ENCODE measurements at places on chromosomes 6 and 20.

GRCh38 chr6:110882274-110882619 is 7.7 kb downstream of the AMD1 start:
- DNase-seq, result no peak

DNA sequence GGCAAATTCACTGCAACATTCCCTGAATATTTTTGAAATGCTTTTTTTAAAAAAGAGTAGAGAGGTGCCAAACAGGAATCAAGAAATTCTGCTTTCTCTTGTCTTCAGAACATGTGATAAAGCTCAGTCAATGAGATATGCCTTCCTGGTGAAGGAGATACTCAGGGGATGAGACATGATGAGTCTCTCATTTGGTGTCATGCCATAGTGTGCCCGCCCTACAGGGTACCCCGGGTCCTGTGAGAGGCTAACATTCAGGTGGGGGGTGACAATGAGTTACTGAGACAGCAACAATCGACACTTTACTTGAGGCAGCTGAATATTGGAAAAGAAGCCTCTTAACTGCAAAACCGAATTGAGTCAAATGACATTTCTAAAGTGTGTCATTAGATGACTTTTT is 6.7 kb downstream of the CCR6 start:
- DNase-seq, result no peak

GRCh38 chr20:61345656-61346055 is 93.6 kb downstream of the CDH4 start:
- no peak for DNase-seq

DNA sequence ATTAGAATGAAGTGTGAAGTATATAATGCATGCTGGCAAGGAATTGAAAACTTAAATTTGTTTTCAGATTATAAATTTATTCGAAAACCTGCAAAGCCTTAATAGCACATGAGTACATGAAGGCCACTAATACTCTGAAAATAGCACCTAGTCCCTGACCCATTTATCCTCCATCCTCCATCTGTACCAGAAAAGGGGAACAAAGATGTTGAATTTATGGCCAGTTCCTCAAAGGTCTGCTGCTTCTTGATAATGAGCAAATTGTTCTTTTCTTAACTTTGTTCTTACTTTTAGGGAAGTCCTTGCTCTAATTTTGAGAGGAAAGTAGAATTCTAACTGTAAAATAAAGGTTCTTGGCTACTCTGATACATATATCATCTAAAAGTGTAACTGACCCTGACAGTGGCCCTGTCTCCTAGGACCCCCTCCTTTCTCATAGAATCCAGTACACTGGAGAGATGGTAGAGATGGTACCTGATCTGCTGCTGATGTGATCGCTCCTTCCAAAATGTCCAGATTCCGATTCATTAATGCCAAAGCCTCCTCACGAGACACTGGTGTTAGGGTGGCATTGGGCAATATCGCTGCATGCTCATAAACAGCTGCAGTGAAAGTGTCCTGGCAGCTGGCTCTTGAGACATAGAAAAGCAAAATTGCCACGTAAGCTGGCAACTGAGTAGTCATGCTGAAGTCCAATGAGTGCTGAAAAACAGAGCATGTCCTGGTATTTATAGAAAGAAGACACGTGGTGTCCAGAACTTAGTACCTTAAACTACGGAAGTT is at the start of gene VNN1:
VNN1 (minus strand) TSS at position 704 of the 783 bp plus-strand sequence; CDS start at position 684, 20 bp downstream.
- no peak for DNase-seq

- DNase-seq, result no peak
Observed at GRCh38 chr6:168049706-168050224, 29.2 kb downstream of the FRMD1 start.

- no peak for DNase-seq
Observed at GRCh38 chr6:154916857-154917256, 78.3 kb upstream of the TIAM2 start.

- no peak for DNase-seq
Observed at GRCh38 chr6:35777356-35778102, 1.1 kb downstream of the CLPSL2 start.

DNA sequence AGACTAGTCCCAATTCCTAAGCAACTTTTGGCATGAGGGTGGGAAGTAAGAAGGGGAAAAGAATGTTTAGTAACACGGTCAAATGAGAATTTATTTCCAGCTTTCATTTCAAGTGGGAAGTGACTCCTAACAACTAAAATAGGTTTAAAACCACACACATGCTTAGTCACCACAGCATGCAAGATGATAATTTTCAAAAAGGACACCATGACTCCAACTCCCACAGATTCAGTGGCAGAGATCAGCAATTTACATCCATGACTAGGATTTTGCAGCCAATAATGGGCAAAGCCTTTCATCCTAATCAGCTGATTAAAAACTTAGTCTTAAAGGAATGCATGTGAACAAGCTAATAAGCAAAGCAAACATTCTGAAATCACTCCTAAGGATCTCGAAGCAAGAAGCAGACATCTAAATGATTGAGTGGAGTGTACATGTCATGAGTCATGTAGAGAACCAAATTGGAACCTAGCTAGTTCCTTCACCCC is 48.1 kb upstream of the GCLC start:
- no peak for DNase-seq

GRCh38 chr6:54282186-54282585 is 26.1 kb upstream of the TINAG start:
- no peak for DNase-seq

- no peak for DNase-seq
Observed at GRCh38 chr6:156146891-156147290, 630.3 kb upstream of the ARID1B start.

- no peak for DNase-seq
Observed at GRCh38 chr6:81998432-81998831, 246.0 kb upstream of the TENT5A start.

GRCh38 chr6:139863346-139863745 is 488.9 kb upstream of the CITED2 start:
- DNase-seq, result no peak

- no peak for DNase-seq
Observed at GRCh38 chr6:42300185-42300584, 82.5 kb upstream of the MRPS10 start.

- no peak for DNase-seq
Observed at GRCh38 chr6:79338493-79338892, 104.0 kb upstream of the HMGN3 start.

GRCh38 chr20:63941282-63942081 is 14.7 kb downstream of the UCKL1 start:
- DNase-seq, result no peak

DNA sequence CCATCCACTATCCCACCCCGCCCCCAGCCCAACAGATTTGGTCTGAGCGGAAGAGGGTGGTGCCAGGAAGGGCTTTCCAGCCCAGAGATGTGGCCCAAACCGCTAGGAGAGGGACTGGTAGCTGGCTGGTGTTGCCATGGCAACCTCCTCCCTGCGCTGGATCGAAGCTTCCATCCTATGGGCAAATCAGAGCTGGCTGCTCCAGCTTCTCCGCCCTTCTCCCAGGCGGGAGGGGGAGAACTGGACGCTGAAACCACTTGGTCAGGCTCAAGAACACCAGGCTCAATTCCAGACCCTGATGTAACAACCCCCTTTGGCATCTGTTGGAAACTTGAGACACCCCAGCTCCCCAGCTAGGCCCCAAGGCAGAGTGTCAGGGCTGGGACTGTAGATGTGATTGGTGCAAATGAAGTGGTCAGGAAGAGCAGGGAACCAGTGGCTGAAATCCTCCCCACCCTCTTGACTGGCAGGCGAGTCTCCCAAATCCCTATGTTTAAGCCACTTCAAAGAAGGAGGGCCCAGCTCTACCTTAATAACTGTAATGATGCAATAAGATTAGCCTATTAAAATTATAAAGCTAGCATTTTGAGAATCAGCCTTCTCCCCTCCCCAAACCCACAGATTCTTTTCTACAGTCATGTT is 4.2 kb downstream of the RIMS4 start:
- no peak for DNase-seq

- no peak for DNase-seq
Observed at GRCh38 chr20:17463711-17464110, 67.5 kb downstream of the BFSP1 start.

GRCh38 chr6:71512256-71512655 is 223.6 kb downstream of the OGFRL1 start:
- DNase-seq, result no peak

DNA sequence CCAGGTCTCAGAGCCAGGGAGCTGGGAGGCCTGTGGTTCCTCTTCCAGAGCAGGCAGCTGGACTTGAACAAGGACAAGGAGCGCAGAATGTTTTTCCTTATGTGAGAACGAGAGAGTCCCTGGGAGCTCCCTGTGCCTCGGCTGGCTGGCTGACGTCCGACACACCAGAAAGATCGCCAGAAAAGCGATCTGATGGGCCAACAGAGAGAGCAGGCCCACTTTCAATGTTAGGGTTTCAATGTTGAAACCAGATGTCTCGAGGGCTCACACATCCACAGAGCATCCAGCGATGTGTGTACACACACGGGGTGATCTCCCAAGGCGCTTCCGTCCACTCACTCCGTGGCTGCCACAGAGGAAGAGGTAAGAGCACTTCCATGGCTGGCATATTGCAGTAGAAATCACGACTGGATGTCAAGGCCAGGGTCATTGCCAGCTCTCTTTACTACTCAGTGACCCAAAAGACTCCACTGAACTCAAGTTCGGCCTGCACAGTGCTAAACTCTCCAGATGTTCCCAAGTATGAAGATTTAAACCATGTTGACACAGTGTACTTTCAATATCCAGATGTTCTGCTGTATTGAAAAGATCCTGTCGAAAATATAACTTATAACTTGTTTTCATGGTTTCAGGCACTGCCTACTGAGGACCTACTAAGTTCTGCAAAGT is 70.8 kb upstream of the FOXC1 start:
- no peak for DNase-seq

DNA sequence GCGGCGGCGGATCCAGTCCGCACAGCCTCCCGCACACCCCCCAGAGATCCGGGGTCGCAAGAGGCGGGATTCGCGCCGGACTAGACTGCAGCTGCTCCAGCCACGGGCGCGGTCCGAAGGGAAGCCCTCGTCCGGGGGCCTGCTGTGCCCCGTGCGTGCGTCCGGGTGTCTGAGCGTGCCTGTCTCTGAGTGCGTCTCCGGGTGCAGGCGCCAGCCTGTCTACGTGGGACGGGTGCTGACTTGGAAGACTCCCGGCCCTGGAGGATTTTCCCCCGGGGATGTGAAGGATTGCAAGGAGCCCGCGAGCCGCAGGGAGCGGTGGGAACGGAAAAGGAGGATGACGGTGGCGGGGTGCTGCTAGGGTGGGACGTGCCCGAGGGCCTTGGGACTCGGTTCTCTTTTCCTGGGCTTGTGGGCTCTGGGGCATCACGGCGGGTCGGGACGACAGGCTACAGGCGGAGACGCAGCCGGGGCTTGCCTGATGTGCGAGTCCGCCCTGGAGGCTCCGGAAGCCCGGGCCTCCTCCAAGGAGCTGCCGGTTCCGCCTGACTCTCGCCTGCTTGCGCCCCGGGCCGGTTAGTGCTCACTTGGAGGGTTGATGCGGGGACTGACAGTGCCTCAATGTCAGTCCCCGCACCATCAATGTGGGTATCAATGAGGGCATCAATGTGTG is 5.7 kb downstream of the MAFB start:
- DNase-seq, result no peak

GRCh38 chr6:104218116-104218515 is 641.6 kb downstream of the HACE1 start:
- no peak for DNase-seq

Data from D721Med (cell line).